ENCODE measurements at places on chromosomes 13 and 19.

DNA sequence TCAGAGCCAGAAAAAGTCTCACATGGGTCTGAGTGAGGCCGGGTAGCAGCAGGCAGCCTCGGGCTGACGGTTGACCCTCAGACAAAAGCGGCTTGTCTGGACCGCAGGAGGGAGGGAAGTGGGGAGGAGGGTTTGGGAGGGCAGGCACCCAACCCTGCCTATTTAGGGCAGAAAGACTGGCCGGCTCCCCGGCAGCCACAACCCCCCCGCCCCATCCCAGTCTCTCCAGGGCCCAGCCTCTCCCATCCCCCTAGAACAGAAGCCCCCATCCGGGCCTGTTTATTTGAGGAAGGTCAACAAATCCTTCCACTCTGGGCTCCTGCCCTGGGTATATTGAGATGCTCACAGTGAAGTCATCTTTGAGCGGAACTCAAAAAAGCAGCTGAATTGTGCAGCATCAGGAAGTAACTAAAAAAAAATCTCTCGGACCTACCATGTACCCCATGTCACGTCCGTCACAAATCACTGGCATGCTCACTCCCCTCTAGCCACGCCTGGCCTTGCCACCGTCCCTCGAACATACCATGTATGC is 6.3 kb downstream of the DACT3 start:
- peak; percentile 62 for DNase-seq

GRCh38 chr19:2540646-2541454 is 64.9 kb downstream of the GADD45B start:
- DNase-seq: peak; percentile 95

- DNase-seq: no peak
Measured at GRCh38 chr19:30421571-30421970, 49.4 kb downstream of the ZNF536 start.

- no peak for DNase-seq
Measured at GRCh38 chr13:45205124-45205523, 4.3 kb upstream of the KCTD4 start.

GRCh38 chr13:63297163-63297562 is 1881.5 kb upstream of the PCDH20 start:
- no peak for DNase-seq

GRCh38 chr13:48679941-48680680 is 26.4 kb downstream of the CYSLTR2 start:
- no peak for DNase-seq

DNA sequence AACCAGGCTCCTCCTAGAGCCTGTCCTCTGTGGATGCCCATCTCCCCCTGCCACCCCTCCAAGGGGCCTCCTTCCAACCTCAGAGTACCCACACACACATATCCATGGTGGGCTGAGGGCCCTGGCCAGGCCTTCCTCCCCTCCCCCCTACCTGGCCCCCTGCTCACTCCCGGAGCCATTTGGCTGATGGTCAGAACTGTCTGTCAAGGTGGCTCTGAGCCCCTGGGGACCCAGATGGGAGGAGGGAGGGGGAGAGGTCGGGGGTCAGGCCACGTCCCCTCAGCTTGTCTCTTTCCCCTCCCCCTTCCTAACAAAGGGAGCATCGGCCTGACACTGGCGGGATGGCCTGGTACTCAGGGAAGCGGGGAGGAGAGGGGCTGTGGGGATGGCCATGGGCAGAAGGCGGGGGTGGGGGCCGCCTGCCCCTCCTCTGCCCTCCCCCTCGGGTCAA is 18.7 kb upstream of the POU2F2 start:
- DNase-seq: no peak

DNA sequence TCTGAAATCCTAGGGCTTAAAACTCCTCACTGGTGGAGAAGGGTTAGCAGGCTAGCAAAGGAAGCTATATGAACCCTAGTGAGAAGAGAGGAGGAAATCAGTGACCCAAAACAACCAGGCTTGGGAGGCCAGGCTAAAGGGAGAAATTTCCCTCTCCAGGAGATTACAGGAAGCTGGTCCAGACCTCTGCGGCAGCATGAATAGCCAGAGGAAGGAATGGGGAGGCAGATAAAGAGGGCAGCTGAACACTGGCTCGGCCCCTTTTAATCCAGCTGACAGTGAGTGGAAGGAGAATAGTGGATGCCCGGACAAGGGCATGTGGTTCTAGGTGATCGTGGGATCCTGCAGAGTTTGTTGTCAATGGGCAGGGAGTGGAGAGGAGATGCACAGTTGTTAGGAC is 130.6 kb downstream of the COG6 start:
- no peak for DNase-seq

GRCh38 chr19:47652285-47652684 is 43.4 kb downstream of the BICRA start:
- DNase-seq: no peak

- DNase-seq: no peak
Measured at GRCh38 chr19:7801020-7801570, 28.9 kb upstream of the EVI5L start.

DNA sequence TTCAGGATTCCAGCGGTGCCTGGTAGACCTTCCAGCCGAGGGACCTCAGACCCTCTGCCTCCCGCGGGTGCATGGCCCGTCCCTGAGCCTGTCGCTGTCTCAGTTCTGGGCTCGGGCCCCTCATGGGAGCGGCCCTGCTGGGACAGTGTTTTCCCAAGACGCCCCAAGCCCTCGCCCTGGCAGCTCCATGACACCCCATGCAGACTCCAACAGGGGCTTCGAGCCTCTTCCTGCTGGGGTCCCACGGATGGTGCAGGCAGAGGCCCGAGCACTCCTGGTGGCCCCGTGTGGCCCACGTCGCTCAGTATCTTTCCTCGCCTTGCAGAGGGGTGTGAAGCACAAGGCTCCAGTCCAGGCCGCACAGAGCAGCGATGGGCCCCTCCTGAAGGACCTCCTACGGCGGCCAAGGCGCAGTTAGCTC is 88.8 kb upstream of the MCF2L start:
- no peak for DNase-seq

DNA sequence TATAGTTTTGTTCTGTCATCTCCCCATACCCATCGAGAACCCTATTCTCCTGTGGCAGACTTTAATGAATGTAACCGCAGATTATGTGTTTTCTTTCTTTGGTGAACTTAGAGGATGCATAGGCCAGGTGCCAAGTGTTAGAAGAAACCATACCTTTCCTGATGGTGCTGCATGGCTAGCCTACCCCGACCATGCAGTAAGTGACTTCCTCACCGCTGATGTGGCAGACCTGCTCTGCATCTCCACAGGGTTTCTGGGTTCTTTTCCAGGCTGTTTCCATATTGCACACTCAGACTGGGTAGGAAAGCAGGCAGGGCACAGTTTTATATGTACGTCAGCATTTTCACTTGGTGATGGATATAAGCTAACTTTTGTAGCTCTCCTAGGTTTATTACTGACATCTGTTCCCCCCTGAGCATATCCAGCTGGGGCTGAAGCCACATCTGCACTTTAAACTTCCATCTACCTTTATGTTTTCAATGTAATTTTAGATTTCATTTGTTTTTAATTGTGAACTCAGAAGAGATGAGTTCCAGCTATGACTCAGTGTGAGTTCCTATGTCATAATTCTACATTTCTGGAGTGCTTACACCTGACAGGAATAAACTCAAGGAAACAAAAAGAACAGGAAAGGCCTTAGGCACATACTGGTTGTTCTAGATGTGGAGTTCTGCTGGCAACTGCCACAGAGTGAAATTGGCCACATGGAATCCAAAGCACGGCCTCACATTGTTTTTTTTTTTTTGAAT is 42.3 kb downstream of the LRCH1 start:
- no peak for DNase-seq

GRCh38 chr13:30708541-30708940 is 26.8 kb upstream of the ALOX5AP start:
- DNase-seq: no peak

- no peak for DNase-seq
Measured at GRCh38 chr19:6774821-6775707, 2.6 kb downstream of the VAV1 start.

DNA sequence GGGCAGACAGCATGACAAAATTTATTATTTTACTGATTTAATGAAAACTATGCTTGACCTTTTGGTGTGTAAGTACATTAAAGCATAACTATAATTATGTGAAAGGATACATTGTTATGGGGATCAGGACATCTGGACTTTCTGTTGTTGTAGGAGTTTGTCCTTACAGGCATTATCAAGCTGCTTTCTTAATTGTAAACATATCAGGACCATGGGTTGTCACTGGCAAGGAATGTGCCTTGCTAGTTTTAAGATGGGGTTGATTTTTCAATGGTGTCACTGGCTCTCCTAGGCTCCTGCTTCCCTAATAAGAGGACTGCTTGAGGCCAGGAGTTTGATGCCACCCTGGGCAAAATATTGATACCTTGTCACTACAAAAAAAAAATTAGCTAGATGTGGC is 32.6 kb downstream of the KBTBD6 start:
- no peak for DNase-seq

DNA sequence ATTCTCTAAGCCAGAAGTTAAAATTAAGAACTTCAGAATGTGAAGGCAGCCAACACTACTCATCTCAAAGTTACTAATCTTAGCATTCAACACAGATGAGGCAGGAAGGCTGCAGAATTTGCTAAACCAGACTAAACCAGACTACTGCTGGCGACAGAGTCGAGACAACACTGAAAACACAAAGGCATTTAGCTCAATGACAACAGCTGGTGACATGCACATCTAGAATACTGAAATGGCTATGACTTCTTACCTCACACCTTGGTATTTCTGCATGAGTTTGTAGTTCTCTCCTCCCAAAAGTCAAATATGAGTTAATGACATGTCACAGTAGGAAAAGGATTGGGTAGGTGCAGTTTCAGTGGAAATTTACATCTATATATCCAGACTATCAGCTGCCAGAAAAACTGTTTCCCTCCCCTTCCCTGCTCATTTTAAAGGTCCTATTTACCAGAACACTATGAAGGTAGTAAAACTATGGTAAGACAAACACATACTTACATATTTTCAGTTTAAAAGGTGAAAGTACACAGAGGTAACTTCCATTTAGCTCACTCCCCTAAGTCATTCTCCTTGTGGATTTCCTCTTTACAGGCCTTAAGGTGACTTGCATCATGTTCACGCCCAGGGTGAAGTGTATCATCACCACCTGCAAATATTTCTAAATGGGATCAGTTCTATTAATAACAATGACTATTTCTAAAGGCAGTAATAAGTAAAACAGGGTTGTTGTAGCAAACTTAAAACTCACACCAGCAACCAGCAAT is 21.4 kb downstream of the FOXO1 start:
- no peak for DNase-seq

DNA sequence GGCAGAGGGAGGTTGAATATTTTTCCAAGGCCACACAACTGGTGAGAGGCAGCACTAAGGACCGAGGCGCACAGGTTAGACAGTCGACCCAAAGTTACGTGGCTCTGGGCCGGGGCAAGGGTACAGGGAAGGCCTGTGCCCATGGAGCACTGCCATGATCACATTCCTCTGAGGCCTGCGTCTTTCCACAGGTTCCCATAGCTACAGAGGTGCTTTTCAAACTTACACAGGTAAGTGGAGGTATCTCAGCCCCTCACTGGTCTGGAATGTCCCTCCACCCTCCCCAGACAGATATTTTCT is 814 bp downstream of the ZNF211 start:
- DNase-seq: no peak

DNA sequence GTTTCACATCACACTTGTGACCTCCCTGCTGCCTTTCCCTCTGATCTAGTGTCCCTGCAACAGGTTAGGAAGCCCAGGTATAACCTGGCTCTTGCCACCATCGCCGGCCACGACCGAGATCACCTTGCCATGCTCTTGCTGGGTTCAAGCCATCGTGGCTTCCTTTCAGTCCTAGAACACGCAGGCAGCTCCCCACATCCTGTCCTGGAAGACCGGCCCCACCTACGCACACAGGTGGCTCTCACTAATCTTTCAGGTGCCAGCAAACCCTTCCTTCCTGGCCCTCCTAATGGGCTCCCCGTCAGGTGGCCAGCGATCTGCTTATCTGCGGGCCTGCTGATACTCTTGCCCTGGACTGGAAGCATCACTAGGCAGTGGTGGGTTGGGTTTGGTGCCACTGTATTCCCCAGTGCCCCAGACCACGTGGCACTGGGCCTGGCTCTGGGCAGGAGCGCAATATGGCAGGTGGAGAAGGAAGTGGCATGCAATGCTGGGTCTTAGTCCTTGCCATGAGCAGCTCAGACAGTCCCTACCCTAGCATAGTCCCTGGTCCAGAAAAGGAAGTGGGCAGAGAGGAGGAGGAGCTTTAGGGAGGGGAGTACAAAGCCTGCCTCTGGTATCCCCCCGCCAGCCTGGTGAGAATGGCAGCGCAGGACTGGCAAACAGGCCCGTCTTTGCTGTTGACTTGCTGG is 11.8 kb downstream of the PPP1R37 start:
- DNase-seq: no peak

DNA sequence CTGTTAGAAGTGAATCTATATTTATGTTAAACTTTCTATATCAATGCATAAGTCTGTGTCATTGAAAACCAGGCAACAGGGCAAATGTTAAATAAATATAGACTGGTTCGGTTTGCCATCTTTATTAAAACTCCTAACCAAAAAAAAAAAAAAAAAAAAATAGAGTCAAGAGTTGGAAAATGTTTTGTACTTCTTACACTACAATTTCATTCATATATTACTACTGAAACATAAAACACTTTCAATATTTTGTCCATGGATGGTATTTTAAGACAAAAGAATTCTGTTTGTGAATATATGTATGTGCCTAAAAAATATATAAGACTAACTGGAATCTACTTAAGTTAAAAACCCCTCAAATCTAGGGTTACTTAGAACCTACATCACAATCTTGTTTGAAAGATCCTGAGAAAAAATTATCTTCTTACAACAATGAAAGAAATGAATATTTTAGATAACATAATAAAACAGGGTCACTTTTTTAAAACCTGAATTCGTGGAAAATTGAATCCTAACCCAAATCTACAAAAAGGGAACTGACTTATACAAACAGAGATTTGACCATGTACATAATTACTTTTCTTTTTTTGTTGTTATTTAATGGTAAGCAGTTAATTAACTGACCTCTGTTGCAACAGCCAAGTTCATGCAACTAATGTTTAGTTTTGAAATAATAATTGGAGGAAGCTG is 5.1 kb downstream of the DACH1 start:
- DNase-seq: no peak

DNA sequence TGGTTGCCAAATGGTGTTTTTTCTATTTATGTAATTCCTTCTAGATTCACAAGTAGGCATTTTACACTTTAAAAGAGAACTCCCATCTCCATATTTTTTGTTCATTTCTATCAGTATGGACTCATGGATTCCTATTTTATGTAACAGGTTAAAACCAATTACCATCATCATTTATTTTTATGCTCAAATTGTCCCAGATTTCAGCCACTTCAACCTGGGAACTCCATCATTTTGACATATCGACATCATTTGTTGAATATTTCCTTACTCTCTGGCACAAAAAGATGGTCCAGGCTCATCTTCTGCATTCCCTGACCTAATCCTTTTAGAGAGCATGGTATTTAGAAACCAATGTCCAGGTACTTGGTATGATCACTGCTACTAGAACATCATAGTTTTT is 79.9 kb downstream of the VWA8 start:
- no peak for DNase-seq

DNA sequence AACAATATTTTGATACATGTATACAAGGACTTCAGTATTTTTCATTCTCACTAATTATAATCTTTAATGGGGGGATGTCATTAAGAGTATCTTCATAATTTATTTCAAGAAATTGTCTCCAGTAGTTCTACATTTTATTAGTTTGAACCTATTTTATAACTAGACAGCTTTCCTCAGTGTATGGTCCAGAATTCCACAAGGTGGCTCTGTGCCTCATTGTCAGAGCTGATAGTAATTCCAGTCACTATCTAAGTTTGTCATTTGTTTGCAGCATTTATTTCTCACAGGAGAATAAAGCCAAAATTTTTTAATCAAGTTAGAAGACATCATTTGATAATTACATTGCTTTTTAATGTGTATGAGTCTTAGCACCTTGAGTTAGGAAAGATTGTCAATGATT is 1633.0 kb upstream of the PCDH20 start:
- no peak for DNase-seq

GRCh38 chr13:109694972-109695371 is 91.4 kb downstream of the IRS2 start:
- DNase-seq: no peak
